Stomach (tissue), 19 donors: ENCODE measurements at places on chromosomes 6 and 20. TPM values are rescaled to one million over a fixed set of nuclear protein-coding genes. Genes with fewer than 3 reads are reported as not detected.

DNA sequence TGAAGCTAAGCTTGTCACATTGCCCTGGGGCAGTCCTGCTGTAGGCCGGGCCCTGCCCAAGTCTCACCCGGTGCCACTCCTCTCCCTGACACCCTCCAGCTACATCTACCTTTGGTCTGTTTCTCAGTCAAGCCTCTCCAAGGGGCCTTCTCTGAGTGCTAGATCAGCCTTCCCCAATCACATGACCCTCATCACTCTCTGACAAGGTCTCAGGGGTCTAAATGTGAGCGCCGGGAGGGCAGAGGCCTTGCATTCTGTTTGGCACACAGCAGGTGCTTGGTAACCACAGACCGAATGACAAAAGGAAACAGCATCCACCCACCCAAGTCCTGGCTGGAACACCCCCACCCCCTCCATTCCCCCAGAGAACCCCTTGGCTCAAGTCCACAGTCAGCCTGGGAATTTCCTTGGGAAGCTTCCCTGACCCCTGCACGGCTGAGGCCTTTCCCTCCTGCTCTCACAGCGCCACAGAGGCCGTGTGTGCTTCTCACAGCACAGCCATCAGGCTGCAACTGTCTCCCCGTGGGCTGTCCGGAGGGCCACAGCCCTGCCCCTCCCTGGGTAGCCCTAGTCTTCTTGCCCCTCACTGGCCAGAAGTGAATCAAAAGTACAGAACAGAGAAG is 32.9 kb downstream of the PKIG start:
- H3K36me3 ChIP-seq: peaks cover 71% of the 10 kb centered on the region
- H3K4me3 ChIP-seq: no peak overlapping the region
- DNase-seq: no peak
- peak overlapping the region; percentile 54 for H3K27ac ChIP-seq
- no peaks in the 10 kb centered on the region for H3K27me3 ChIP-seq

- H3K4me1 ChIP-seq: peaks cover 17% of the 10 kb centered on the region
- peak; percentile 66 for DNase-seq
- H3K27ac ChIP-seq: no peak overlapping the region
- H3K4me3 ChIP-seq: no peak overlapping the region
These were observed 20.7 kb downstream of the DYNLRB1 start for GRCh38 chr20:34536798-34537394.

GRCh38 chr6:36641543-36641942 is 37.0 kb upstream of the CDKN1A start:
- no peak for DNase-seq
- no peaks in the 10 kb centered on the region for H3K27me3 ChIP-seq
- H3K4me1 ChIP-seq: peaks cover 22% of the 10 kb centered on the region
- H3K27ac ChIP-seq: no peak overlapping the region

DNA sequence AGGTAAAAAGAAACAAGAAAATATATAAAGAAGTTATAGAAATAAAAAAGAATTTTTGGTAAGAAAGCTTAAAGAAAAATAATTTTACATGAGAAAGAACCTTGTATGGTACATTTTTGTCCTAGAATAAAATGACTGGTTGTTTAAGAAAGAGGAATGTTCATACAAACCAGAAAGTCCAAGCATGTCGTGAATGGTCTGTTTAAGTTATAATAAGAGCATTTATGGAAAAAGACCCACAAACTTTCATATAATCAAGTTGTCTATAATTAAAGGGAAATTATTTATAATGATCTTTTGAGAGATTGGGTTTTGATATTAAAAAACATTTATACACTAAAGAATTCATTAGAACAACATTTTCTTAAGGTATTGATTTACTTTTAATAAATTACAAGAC is 27.8 kb upstream of the FAM110A start:
- no peaks in the 10 kb centered on the region for H3K4me1 ChIP-seq
- no peaks in the 10 kb centered on the region for H3K27me3 ChIP-seq
- no peak overlapping the region for H3K4me3 ChIP-seq
- no peaks in the 10 kb centered on the region for H3K36me3 ChIP-seq
- H3K27ac ChIP-seq: no peak overlapping the region

DNA sequence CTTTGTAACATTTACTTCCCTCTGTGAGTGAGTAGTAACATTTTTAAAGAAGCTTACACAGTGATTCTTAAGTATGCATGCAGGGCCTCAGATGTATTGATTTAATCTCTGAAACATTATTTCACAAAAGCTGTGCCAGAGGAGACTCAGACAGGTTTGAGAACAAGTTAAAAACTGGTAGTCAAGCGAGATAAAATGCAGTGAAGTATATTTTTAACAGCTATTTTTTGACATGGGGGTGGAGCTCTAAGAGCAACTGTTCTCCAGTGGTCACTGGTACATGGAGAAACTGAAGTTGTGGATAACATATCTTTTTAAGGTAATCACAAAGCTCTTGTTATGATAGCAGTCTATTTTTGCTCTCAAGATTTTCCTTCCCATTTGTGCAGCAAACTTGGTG is 20.4 kb downstream of the DSTN start:
- H3K27me3 ChIP-seq: no peaks in the 10 kb centered on the region
- H3K4me3 ChIP-seq: peak overlapping the region; percentile 10
- H3K27ac ChIP-seq: no peak overlapping the region
- peaks cover 5% of the 10 kb centered on the region for H3K36me3 ChIP-seq
- peaks cover 73% of the 10 kb centered on the region for H3K4me1 ChIP-seq
- DNase-seq: no peak

Gene OR12D1
- total RNA-seq: not detected

Gene TRERF1
- total RNA-seq: 8.0 TPM

Gene ECT2L
- total RNA-seq: not detected
